ENCODE measurements at places on chromosomes 13 and 19.

GRCh38 chr19:48868114-48868886 lies at the start of gene PLEKHA4:
Gene PLEKHA4 (minus strand): TSS chr19:48868617. CDS start chr19:48867620, 997 bp downstream.
- peak; percentile 84 for DNase-seq

DNA sequence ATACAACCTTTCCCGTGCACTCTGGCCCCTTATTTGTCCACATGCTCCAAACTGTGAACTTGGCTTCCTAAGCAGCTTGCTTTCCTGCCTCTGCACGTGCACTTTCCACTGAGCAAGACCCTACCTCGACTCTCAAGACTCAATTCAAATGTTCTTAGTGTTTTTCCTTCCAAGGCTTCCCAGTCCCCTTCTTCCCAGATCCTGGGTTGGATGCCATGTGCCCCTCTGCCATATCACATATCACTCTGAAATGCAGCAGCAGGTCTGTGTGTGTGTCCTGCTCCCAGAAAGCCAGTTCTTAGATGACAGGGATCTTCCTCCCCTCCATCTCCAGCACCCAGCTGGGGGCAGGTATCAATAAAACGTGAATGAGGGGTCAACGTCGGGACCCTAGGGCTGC lies 3.0 kb downstream of the ZNF557 start:
- no peak for DNase-seq

DNA sequence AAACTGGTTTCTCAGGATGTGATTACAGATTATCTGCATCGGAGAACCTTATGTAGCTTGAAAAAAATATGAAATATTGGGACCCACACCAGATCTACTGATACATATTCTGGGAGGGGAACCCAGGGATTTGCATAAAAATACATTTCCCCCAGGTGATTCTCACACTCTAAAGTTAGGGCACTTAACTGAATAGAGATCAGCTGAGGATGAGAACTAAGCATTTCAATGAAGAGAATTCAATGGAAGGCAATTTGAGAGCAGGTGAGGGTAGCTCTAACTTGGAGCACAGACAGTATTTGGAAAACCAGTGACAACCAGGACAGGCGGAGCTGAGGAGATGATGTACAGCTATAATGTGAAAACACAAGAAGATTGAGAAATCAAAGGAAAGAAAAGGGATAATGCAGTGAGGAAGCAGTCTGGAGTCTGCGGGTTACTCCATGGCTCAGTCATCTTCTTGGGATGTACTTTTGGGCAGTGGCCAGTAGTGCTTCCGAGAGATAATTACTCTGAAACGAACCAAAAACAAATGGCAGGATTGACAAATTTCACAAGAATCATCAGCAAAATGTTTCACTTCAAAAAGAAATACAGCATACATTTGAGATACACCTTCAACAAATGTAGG lies 6.1 kb upstream of the OXGR1 start:
- no peak for DNase-seq

DNA sequence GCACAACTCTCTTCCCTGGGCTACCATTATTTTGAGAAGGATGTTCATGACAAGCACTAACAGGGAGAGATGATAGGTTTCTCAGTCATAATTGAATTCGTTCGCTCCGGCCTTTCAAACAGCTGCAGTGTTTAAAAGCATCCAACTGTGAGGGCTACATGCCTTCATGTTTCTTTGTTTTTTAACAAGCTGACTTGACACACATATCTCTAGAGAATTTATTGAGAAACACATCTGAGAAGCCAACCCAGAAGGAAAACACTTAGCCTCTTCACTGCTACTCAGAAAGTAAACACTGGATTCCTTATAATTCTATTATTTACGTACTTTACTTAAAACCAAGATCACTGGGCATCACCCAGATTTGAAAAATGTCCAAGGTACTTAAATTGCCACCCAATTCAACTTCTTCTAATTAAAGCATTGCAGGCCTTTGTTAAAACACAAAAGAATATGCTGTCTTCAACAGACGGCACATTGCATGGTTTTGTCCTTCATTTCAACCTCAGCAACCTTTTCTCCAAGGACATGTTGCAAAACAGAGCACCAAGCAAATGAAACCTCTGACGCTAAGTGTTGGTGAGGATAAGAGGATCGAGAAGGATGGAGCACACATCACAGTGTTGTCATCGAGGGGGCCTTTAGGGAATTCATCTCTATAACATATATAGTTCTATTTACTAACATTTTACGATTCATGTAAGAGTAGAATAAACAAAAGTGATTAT lies 75.8 kb downstream of the TBC1D4 start:
- no peak for DNase-seq

- DNase-seq = no peak
These were observed 88.1 kb downstream of the SHISA2 start for GRCh38 chr13:25963674-25964073.

GRCh38 chr13:69571606-69572323 lies 535.9 kb upstream of the ATXN8OS start:
- no peak for DNase-seq

DNA sequence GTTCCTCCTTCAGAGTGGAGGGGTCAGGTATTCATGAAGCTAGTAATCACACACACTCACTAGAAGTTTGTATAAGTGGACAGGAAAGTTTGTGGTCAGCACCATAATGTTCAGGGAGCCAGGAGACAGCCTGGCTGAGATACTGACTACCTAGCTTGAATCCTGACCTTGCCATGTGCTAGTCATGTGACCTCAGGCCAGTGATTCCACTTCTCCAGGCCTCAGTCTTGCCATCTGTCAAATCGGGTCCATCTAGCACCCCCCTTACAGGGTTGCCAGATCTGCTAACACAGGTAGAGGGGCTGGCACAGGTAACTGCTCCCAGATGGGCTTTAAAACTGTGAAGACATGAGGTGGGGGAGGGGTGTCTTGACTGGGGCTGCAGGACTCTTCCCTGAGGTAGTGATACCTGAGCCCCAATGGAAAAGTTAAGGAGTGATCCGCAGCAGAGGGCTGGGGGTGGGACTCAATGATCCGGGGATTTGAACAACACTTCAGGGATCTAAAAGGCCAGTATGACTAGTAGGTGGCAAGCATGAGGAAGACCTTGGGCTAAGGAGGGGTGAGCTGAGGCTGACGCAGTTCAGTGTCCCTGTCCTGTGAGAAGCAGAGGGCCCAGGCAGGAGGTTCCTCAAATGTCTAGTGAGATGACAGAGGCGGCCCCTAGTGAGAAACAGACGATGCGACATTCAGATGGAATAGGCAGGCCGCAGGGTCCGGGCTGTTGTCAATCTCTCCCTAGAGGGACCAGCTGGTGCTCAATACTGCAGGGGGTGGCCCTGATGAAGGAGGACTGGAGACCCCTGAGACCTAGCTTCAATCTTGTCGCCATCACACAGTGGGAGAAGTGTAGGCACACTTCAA lies 8.5 kb downstream of the ACTMAP start:
- DNase-seq = no peak

DNA sequence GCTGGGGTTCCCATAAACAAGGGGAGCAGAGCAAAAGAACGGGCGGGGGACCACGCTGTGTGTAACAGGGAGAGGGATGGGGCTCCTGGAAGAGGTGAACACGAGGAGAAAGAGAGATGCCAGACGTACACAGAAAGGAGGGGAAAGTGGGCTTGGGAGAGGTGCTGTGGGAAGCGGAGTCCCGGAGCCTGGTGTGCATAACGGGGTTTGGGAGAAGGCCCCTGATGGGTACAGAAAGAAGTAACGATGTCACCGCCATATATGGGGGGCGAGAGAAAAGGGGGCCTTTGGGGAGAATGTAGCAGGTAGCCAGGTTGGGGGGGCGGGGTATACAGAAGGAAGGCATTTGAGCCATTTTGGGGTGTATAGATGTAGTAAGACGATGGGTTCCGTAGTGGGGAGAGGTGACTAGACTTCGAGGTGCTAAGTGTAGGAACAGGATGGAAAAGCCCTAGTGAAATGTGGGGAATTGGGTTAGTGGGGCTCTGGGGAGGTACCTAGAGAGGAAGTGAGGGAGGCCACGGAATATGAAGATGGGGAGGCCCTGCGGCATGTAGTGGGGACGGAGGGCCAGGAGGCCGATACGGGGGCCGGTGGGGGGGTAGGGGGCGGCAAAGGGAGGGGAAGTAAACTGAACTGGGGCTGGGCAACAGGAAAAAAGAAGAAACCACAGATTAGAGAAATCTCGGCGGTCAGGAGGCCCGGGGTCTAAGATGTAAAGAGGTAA lies 787 bp downstream of the ZNF580 start:
- DNase-seq = peak; percentile 65

GRCh38 chr13:74573654-74574053 lies 439.4 kb upstream of the KLF12 start:
- DNase-seq = no peak

GRCh38 chr13:89520468-89520867 lies 1827.0 kb upstream of the MIR17HG start:
- DNase-seq = no peak

DNA sequence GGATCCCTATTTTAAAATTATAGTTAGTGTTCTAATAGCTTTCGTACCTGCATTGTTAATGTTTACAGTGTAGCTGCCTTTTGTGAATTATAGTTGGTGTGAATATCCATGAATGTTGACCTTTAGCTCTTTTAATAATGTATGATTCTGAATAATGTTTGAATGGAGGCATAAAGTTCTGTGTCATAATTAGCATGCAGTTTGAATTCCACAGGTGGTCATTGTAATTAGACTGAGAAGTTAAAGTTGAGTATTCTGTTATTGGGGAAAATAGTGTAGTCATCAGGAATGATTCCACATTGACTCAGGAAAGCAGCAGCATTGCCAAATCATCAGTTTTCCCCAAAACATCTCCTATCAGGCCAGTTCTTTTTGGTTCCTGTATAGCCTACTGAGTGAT lies 12.1 kb downstream of the GPR18 start:
- DNase-seq = no peak

GRCh38 chr19:6038634-6039405 lies 60.9 kb upstream of the RANBP3 start:
- no peak for DNase-seq

DNA sequence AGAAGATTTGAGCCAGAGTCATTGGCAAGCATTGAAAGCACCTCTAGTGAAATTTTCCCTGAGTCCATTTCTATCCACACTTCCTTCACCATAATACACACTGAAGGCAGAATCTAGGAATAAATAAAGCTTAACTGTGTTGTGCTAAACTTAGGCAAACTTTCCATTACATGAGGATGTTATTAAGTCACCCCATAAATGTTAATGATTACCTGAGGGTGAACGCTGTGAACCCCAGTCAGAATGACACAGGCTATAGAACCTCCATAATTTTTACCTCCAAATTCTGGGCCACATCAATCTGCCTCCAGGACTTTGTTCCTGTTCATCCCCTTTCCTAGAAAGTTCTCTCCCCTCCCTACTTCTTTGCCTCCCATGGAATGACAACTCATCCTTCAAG lies 71.0 kb downstream of the RAP2A start:
- no peak for DNase-seq

- no peak for DNase-seq
These were observed 136.5 kb downstream of the RAP2A start for GRCh38 chr13:97570442-97570841.

GRCh38 chr19:51166846-51167490 lies 24.9 kb downstream of the SIGLEC7 start:
- DNase-seq = peak; percentile 46

GRCh38 chr19:41939861-41940730 lies 11.8 kb upstream of the ERFL start:
- peak; percentile 75 for DNase-seq

GRCh38 chr19:44890366-44891015 lies 563 bp upstream of the TOMM40 start:
- peak; percentile 100 for DNase-seq

- DNase-seq = no peak
These were observed 159.1 kb upstream of the GPR12 start for GRCh38 chr13:26919732-26920131.

DNA sequence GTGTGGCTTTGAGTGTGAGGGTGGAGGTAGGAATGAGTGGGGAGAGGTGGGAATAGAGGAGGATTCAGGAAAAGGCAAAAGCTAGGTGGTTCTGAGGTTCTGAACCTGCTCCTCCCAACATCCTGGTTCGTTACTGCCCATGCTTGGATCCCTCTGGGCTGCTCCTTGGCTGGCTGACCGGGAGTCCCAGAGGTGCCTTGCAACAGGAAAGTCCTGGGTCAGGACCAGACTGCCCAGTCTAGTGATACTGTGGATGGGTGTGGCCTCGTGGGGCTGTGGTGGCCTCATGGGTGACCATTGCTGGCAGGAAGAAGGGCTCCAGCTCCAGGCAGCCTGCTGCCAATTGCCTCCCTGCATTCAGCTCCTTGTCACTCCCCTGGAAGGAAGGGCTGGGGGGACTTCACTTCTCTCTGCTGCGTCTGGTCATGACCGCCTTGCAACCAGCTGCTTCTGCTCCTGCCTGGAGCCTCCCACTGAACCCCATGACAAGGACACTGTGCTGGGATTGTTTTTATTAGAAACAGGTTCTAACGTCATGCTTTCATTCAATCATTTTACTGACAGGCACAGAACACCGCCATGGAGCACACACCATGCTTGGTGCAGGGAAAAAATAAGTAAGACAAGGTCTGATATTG lies 61.5 kb upstream of the UBL3 start:
- no peak for DNase-seq

- DNase-seq = no peak
These were observed 35.2 kb downstream of the ERICH4 start for GRCh38 chr19:41478171-41478570.

GRCh38 chr13:78562237-78562889 lies 41.0 kb downstream of the POU4F1 start:
- no peak for DNase-seq

- no peak for DNase-seq
These were observed 22.3 kb upstream of the DOCK9 start for GRCh38 chr13:99000137-99000536.

DNA sequence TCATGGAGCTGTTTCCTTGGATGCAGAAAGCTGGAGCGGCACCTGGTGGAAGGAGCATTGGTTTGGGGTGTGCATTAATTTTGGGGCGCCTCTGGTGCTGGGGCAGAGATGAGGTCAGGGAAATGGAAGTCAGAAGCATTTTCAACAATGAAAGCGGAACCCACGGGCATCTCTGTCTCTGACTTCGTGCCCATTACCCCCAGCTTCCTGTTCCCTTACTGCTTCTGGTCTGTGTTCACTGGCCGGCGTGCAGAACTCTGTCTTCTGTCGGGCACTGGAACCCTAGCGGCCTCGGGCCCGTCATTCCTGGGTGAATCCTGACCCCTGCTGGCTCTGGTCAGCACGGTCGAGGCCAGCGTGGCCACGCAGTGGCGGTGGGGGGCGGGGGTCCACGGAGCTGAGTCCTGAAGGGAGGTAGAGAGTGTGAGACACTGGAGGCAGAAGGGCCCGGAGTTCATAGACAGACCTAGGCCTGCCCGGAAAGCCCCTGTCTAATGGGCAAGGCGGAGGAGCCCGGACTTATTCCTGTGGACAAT lies 7.9 kb upstream of the LINGO3 start:
- no peak for DNase-seq

DNA sequence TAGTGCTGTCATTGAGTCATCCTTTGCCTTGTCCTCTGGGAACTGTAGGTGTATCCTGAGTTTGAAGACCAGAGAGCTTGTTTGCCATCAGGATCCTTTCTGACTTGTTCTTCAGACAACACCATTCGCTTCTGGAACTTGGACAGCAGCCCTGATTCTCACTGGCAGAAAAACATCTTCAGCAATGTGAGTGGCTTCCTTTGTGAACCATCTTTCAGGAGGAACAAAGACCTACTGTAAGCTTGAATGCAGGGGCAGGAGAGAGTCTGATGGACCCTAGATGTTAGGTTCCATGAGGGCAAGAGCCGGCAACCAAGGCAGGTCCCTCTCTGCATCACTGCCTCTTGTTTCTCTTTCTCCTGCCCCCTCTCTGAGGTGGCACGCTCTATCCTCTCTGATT lies 26.7 kb downstream of the WDR62 start:
- DNase-seq = no peak

All from left forelimb (tissue), 1 donor.